SK-N-SH treated with all-trans-retinoic acid at 6 μM for 48 hours (cell line): ENCODE measurements at places on chromosomes 6 and 20.

- peak; percentile 14 for ATAC-seq
These were observed 54.7 kb upstream of the HFE start for GRCh38 chr6:26032340-26033084.

GRCh38 chr6:111952274-111952673, 79.0 kb upstream of the FYN start:
- ATAC-seq: no peak

DNA sequence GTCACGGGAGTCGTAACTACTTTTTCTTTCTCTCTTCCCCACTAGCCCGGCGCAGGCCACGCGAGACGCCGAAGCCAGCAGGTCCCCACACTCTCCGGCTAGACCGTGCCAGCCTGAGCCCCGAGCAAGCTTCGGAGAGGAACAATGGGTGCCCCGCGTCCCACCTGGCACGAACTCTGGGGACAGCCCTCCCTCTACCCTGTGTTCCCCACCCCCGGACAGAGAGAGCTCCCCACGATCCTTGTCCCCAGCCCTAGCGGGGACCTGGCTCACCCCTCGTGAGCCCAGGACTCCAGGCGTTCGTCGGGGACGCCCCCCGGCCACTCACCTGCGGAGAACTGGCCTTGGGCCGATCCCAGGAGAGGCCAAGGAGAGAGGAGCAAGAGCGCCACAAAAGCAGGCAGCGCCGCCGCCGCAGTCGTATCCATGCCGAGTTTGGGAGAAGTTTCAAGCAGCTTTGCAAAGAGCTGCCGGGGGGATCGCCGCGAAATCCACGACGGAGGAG, 416 bp downstream of the PTPRK start:
- peak; percentile 60 for ATAC-seq

- ATAC-seq: no peak
These were observed 61.1 kb upstream of the SPDEF start for GRCh38 chr6:34617231-34617630.

DNA sequence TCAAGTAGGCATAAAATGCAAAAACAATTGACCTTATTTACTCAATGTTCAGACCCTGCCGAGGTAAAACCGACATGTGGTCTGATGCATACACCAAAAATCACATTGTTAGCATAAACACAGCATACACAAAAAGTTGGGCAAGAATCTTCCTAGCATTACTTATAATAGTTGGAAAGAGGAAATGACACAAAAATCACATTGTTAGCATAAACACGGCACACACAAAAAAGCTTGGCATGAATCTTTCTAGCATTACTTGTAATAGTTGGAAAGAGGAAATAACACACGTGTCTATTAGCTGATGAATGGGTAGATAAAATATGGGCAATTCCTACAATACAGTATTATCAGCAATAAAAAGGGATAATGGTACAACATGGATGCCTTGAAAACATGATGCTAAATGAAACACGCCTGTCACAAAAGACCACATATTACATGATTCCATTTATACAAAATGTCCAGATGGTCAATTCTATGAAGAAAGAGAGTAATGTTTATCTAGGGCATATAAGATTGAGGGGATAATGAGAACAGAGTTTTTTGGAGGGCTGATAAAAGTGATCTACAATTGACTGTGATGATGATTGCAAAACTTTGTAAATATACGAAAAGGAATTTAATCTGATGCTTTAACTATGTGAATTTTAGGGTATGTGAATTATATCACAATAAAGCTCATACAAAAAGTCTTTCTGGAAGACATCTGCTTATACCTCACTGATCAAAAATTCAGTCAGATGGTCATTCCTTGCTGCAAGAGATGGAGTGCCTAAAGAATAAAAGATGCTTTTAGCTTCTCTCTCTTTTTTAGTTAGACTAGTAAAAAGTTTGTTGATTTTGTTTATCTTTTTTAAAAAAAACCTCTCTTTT, 1019.5 kb upstream of the CITED2 start:
- ATAC-seq: no peak

- peak; percentile 96 for ATAC-seq
These were observed 40.5 kb downstream of the THBS2 start for GRCh38 chr6:169212897-169213813.

DNA sequence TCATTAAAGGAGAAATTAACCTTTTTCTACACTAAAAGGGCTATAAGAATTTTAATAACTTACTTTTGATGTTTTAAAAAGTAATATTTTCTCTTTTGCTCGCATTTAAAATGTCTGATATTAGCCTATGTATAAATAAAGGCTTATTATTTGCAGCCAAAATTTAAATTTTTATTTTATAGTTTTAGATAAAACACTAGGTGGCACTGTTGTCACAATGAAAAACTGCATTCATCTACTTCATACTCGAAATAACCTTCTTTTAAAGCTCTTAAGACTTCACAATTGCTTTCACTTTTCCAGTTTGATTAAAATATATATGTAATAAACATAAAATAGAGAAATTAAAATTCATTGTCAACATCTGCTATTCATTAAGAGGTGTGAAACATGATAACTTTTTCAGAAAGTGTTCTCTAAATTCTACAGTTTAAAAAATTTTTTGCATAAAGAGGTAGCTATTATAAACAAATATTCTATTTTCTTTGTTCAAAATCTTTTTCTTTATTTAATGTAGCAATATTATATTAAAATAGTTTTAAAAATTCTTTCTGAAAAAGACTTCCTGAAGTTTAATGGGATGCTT, 78.8 kb upstream of the DEFB112 start:
- ATAC-seq: no peak

- ATAC-seq: no peak
These were observed 66.4 kb downstream of the FYN start for GRCh38 chr6:111806561-111807497.

DNA sequence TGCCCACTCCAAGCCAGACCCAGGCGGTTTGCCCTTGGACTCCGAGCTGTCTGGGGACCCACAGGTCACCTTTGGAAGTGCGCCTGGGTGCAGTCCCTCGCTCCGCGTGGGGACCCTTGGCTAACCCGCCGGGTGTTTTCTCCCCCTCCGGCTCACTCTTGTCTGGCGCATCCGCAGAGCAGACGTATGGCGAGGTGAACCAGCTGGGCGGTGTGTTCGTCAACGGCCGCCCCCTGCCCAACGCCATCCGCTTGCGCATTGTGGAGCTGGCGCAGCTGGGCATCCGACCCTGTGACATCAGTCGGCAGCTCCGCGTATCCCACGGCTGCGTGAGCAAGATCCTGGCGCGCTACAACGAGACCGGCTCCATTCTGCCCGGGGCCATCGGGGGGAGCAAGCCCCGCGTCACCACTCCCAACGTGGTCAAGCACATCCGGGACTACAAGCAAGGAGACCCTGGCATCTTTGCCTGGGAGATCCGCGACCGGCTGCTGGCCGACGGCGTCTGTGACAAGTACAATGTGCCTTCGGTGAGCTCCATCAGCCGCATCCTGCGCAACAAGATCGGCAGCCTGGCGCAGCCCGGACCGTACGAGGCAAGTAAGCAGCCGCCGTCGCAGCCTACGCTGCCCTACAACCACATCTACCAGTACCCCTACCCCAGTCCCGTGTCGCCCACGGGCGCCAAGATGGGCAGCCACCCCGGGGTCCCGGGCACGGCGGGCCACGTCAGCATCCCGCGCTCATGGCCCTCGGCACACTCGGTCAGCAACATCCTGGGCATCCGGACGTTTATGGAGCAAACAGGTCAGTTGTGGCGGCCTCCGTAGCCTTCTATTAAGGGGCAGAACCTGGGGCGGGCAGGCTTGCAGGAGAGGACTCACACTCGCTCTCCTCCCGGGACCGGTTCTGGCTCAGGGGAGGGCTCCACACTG, 1.1 kb downstream of the PAX1 start:
- ATAC-seq: no peak

- ATAC-seq: peak; percentile 11; the same call in 1 of the 3 replicates
These were observed 18.6 kb downstream of the CMTR1 start for GRCh38 chr6:37451441-37452193.

DNA sequence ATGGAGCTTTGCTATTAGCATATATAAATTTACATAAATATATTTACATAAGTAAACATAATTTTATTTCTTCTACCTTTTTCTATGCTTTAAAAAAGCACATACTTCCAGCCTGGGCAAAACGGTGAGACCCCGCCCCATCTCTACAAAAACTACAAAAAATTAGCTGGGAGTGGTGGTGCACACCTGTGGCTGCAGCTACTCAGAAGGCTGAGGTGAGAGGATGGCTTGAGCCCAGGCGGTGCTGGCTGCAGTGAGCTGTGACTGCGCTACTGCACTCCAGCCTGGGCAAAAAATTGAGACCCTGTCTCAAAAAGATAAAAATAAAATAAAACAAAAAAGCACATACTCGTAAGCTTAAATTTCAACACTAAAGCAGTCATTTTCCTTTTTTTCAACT, 30.3 kb downstream of the ELOVL5 start:
- no peak for ATAC-seq

DNA sequence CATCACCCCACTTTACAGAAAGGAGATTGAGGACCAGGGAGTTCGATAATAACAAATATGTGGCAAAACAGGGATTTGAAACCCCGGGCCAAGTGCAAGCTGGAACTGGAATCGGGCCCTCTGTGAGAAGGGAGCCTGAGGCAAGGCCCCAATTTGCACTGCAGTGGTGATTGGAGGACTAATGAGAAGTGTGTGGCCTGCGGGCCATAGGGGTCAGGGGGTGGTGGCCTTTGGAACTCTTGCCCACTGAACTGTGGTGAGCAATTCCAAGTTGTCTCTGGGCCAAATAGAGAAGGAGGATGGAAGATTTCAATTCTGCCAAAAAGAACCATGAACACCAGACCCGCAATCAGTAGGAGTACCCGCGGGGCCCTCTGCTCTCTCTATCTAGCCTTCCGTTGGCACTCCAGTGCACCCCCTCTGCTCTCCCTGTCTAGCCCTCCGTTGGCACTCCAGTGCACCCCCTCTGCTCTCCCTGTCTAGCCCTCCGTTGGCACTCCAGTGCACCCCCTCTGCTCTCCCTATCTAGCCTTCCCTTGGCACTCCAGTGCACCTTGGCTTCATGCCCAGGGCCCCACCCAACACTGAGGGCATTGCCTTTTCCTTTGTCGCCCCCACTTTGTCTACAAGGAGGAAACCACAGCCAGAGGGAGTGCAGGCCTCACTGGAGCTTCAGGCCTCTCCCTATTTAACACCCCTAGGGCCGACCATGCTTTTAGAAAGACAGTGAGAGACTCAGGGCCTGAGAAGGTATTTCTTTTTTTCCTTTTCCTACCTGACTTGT, 6.0 kb upstream of the PTPRA start:
- no peak for ATAC-seq

DNA sequence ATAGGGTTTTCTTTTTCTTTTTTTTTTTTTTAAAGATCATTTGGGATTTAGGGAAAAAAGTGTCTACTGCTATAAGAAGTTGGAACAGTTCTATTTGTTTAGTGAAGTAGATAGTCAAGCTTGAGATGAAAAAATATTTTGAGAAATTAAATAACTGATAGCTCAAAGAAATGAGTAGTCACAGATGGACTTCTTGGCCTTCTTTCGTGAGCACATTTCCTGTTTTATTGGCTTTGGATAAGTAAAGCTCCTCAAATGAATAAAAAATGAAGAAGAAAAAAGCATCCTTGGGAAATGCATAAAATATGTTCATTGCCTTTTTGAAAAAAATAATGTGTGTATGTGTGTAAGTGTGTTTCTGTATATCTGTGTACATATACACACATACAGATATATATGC, 515.9 kb downstream of the GRIK2 start:
- no peak for ATAC-seq

- ATAC-seq: no peak
These were observed 3.5 kb downstream of the AKIRIN2 start for GRCh38 chr6:87698547-87699006.

DNA sequence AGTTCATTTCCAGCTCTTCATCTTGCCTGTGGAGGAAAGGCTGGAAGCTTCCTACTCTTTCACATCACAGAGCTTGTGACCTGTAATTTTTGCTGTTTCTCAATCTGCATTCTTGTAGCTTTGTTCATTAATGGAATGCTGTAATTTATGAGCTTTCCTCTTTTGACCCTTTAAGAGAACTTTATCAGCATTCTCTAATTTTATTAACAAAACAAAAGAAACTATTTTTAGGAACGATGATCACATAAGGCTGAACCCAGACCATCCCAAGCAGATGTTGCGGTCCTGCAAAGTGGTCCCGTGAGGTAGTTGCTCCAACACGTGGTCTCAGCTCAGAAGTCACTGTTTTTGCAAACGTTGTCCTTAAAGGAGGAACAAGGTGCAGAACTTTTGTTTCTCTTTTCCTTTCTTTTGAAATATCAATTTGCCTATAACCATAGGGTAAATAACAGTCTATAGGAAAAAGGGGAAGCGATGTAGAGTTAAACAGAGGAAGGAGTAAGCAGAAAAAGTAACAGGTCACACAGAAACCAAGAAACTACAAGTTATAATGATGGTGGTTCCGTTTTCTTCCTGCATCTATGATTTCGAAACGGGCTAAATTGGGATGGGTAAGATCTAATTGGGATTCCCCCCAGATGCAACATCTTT, 121.3 kb upstream of the PHACTR1 start:
- peak; percentile 44; the same call in 2 of the 3 replicates for ATAC-seq

DNA sequence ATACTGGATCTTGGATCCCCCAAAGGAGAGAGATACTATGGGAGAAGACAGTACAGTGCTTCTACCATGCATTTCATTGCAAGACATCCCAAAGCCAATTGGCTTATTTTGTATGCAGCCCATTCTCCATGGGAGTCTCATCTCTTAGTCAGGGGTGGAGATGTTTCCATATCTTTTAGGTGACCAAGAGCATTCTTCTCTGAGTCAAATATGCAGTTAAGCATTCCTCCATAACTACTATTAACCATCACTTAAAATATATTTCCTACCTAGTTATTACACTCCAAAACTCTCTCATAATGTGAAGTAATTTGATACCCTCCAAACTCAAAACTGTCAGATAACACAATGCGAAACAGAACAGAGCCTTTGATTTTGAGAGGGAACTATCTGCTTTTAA, 542.6 kb downstream of the HDGFL1 start:
- no peak; the same call in 1 of the 3 replicates for ATAC-seq

GRCh38 chr6:71879016-71879415, 7.3 kb upstream of the RIMS1 start:
- ATAC-seq: no peak

- ATAC-seq: no peak
These were observed 531.0 kb upstream of the AGPAT4 start for GRCh38 chr6:161804838-161805237.

GRCh38 chr20:16098890-16099639, 474.2 kb downstream of the KIF16B start:
- ATAC-seq: no peak

- no peak for ATAC-seq
These were observed 216.2 kb downstream of the RIMS1 start for GRCh38 chr6:72102561-72102960.

- ATAC-seq: no peak
These were observed 24.4 kb upstream of the SLC17A3 start for GRCh38 chr6:25898289-25898977.

GRCh38 chr20:1130847-1131246, 12.4 kb downstream of the PSMF1 start:
- ATAC-seq: no peak

DNA sequence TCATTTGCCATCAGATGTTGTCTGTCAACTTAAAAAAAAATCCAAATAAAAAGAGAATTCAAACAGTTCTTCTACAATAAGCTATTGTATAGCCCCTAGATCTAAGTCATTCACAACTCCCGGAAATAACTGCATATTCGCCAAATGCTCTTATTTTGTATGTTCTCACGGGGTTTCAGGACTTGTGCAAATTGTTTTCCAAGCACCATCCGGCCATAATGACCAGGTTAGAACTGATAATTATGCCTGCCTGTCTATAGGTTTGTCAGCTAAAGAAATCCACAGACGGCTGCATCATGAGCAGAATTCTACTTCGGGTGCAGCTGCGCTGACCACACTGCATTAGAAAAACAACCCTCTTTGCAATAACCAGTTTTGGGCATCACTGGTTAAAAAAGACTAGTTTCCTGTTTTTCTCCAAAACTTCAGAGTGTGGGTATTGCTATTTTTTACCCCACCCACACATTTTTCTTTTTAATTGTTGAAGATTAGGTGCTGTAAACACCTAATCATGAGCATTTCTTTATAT, 87.7 kb downstream of the HIVEP2 start:
- ATAC-seq: no peak
